ENCODE measurements at places on chromosomes 3 and 15.

GRCh38 chr15:45414215-45414885 is 36.0 kb upstream of the GATM start:
- DNase-seq, result no peak

- DNase-seq, result peak; percentile 71
Observed at GRCh38 chr3:105647047-105647446, 221.8 kb downstream of the CBLB start.

- DNase-seq, result no peak
Observed at GRCh38 chr15:89058876-89059405, 29.3 kb upstream of the ABHD2 start.

GRCh38 chr3:195908694-195909581 is 587 bp upstream of the TNK2 start:
- DNase-seq, result no peak

DNA sequence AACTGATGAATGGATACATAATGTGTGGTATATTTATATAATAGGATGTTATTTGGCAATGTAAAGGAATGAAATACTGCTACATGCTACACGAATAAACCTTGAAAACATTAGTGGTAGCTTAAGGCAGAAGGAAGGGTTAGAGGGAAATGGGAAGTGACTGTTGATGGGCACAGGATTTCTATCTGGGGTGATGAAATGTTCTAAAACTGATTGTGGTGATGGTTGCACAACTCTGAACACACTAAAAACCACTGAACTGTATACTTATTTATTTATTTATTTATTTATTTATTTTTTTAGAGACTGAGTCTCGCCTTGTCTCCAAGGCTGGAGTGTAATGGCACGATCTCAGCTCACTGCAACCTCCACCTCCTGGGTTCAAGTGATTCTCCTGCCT is 24.8 kb upstream of the SHISA5 start:
- DNase-seq, result no peak

- DNase-seq, result no peak
Observed at GRCh38 chr15:95375281-95375680, 955.2 kb upstream of the NR2F2 start.

DNA sequence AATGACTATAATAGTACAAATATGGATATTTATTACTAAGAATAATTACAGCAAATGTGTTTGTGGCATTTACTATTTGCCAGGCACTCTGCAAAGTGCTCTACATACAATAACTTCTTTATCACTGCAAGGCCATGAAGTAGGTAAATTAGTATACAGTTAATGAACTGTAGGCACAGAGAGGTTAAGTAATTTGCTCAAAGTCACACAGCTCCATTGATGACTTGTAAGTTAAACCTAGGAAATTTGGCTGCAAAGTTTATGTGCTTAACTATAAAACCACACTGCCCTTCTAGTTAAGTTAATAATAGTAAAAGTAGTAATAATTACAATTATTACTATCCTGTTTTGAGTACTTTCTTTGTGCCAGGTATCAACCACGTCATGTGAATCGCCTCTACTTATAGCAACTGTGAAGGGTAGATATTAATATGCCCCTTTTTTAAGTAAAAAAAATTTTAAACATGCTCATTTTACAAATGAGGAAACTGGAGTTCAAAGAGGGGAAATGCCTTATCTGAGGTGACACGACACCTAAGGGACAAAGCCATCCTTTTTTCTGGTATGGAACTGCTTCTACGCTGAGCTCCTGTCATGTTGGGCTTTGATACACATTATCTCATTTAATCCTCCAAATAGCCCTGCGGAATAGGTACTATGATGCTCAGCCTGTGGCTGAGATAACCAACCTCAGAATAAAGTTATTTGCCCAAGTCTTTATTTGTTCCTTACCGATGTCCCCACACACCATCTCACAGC is 8.5 kb downstream of the BHLHE40 start:
- no peak for DNase-seq

GRCh38 chr15:61748529-61748928 is 311.7 kb downstream of the VPS13C start:
- peak; percentile 14 for DNase-seq

DNA sequence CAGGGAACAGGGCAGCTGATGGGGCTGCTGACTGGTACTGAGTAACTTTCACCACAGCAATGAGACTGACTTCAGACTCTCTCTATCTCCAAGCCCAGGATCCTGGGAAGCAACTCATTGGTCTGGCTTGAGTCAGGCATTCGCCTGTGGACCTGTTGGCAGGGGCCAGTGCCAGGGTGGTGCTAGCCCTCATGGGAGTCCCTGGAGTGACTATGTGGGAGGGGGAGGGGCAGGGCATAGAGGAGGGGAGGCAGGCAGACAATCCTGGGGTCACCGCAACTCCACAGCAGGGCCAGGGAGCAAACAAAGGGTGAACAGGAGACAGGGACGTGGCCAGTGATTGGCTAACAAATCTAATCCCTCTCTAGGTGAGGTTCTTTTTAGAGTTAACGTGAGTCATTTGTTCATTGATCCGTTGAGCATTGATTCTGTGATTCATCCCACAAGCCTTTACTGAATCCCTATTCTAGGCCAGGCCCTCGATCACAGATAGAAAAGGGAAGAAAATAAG is 71.8 kb downstream of the CEMIP start:
- no peak for DNase-seq

- DNase-seq, result no peak
Observed at GRCh38 chr3:48187579-48188265, 495 bp downstream of the CDC25A start.

GRCh38 chr15:97903971-97904572 is 56.4 kb upstream of the ARRDC4 start:
- peak; percentile 29 for DNase-seq

DNA sequence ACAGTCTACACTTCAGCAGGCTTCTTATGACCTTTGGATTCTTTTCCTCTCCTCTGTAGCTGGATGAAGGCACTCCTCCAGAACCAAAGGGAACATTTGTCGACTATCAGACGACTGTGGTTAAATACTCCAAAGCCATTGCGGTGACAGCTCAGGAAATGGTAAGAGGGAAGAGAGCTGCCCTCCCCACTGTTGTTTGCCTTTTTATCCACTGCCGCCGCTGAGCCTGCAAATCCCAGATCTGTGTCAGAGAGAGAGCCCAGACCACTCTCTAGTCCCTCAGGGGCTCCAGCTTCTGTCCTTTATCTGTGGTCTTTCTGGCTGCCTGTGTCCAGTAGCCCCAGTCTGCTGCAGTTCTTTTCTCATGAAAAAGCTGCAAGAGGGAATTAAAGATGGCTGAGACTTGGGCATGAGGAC is 261.5 kb upstream of the TPM1 start:
- DNase-seq, result no peak

- peak; percentile 23 for DNase-seq
Observed at GRCh38 chr15:87816811-87817210, 439.7 kb downstream of the NTRK3 start.

DNA sequence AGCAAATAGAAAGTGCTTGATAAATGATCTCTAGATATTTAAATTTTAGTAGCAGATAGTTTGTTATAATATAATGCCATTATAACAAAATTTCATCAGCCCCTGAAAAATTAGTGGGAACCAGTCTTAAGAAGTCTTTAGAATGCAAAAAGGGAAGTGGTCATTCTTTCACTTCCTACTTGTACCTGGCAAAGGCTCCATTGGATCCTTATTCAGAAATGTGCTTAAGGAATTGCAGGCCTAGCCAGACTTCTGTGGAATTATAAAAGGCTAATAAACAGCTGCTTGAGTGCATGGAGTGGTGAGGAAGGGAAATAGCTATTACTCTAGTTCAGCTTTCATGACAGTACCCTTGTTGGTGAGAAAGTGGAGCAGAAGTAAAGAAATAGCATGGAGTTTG is 24.2 kb downstream of the PPM1L start:
- DNase-seq, result no peak

- DNase-seq, result no peak
Observed at GRCh38 chr3:64166584-64167162, 58.6 kb downstream of the PRICKLE2 start.

GRCh38 chr15:33737687-33738601 is 230.4 kb upstream of the CHRM5 start:
- DNase-seq, result no peak

GRCh38 chr3:194314388-194315068 is 36.6 kb downstream of the CPN2 start:
- no peak for DNase-seq

GRCh38 chr3:194315965-194316361 is 35.2 kb downstream of the CPN2 start:
- DNase-seq, result no peak

DNA sequence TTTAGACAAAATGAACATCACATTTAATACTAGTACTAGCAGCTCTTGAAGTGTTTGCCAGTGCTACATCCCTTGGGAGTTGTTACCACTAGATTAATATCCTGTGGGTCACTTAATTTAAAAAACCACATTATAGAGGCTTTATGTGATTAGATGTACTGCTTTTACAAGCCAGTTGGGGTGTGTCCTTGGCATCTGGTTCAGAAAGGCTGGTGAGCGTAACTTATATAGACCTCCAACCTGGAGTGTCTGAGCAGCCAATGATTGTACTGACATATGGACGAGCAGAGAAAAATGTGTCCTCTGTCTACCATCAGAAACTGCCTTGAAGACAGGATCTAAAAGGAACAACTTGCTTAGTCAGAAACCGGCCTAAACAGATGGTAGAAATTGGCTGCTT is 306.2 kb upstream of the ATP11B start:
- DNase-seq, result no peak

DNA sequence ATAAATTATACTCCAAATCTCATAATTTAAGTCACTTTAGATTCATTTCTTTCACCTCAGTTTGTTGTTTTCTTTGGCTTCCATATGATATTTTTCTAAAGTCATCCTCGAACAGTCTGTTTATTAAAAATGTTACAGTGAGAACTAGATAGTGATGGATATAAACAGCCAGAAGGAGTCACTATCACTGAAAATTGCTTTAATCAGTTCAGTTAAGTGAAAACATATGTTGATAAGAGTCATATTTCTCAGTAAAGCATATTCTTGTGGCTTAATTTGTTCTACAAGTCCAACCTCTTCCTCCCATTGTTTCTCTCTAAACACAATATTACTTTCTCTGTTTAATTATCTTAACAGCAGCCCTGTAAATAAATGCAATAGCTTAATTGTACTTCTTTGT is 427.5 kb upstream of the ALCAM start:
- DNase-seq, result no peak

- DNase-seq, result no peak
Observed at GRCh38 chr3:172915911-172916514, 165.5 kb downstream of the ECT2 start.

DNA sequence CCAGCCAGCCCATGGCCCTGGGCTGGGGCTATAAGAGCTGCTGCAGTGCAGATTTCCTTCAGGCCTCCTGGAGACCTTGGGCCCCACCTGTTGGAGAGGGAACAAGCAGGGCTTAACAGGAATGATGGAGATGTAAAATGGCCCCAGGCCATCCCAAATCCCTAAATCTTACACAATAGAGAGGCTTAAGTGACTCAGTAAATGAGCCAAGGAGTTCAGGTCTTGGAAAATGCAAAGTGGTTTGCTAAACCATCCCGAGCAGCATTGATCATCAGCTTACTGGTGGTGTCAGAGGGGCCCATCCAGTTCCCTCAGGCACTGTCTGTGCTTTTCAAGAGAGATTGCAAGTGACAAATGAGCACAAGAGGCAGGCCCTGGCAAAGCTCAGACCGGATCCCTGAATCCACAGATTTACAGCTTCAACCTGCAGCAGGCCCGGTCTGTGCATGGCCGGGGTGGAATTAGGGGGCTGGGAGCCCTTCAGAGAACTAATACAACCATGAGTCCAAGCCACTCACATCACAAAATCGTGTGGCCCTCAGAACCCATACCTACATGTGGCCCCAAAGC is 325.4 kb downstream of the UACA start:
- no peak for DNase-seq

GRCh38 chr3:192467230-192468140 is 259.9 kb downstream of the FGF12 start:
- DNase-seq, result no peak

GRCh38 chr15:22884344-22884743 is 45.9 kb downstream of the NIPA2 start:
- DNase-seq, result no peak

DNA sequence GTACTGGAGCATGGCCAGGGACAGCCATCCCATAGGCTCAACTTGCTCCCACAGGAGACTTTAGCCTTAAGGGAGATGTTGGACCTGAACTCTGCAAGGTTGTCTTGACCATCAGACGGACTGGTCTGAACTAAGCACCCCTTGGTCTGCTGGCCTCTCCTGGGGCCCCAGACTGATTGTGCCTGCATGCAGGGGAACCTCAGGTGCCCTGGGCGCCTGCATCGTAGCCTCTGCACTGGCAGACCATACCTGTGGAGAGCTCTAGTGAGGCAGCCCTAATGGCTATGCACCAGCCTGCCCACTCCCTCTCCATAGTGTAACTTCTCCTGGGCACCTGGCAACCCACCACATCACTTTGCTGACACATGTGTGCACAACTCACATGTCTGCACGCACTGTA is 395.6 kb downstream of the ZPLD1 start:
- no peak for DNase-seq

DNA sequence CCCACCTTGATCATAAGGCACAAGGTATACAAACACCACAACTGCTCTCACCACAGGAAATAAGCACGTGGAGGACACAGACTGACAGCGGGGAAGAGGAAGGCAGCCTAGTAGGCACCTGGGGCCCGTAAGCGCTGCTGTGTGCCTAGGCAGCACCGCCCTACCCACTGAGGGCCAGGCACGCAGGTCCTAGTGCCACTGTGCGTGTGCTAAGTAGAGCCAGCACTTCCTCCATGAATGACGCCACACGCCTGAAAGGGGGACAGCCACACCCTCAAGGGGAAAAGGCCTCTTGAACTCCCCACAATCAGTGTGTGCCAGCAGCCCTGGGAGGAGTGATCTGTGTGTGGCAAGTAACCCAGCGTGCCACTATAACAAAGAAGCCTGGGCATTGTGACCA is 73.0 kb downstream of the ATP1B3 start:
- DNase-seq, result no peak

DNA sequence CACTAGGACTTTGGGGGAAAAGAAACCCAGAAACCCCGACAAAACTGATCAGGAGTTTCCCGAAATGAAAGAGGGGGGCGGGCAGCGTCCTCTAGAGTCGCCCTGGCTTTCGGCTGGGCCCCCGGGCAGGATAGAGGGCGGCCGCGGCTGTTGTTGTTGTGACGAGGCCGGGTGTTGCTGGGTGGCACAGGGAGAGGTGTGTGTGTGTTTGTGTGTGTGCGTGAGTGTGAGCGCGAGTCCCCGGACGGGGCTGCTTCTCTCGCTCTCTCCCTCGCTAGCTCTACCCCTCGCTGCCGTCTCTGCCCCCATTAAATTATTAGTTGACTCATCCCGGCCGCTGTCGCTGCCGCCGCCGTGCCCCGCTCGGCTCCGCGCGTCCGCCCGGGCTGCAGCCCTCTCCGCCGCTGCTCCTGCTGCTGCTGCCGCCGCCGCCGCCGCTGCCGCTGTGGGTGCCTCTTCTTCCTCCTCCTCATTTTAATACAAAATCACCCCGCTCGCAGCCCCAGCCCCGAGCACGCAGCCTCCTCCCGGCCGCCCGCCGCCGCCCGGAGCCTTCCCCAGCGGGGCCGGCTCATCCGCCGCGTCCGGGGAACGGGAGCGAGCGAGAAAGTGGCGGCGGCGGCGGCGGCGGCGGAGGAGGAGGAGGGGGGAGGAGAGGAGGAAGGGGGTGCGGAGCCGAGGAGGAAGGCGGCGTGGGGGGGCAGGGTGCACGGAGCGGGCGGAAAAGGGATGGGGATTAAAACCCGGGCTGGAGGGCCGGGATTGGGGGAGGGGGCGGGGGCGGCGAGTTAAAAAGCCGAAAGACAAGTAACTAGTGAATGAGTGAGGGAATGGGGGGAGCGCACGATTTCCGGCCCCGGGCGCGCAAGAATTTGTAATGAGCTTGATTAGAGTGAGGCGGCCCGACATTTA is at the start of gene SATB1:
Gene SATB1 (minus strand): TSS at position 611 of the 912 bp plus-strand sequence. CDS start 4,372 bp downstream, outside the sequence.
- DNase-seq, result peak; percentile 18

- no peak for DNase-seq
Observed at GRCh38 chr3:186339180-186339918, 22.7 kb downstream of the DGKG start.

Measured in fibroblast of skin of left biceps (primary cell).